ENCODE measurements at places on chromosomes 3 and 15.

DNA sequence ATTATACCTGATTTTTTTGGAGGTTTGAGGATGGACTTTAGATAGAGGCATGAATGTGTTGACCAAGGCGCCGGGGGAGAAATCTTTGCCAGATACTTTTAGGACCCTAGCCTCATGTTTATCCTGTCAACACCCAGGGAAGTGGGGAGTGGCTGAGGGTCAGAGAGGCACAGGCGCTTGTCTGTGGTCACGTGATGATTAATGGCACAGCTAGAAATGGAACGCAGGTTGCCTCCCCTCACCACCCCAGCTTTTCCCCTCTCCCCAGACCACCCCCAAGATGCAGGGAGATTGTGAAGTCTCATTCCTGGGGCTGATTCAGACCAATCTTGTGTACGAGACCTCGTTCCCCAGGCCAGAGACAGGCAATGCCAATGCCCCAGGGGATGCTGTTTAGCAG lies 218.4 kb upstream of the LINGO1 start:
- DNase-seq: no peak

DNA sequence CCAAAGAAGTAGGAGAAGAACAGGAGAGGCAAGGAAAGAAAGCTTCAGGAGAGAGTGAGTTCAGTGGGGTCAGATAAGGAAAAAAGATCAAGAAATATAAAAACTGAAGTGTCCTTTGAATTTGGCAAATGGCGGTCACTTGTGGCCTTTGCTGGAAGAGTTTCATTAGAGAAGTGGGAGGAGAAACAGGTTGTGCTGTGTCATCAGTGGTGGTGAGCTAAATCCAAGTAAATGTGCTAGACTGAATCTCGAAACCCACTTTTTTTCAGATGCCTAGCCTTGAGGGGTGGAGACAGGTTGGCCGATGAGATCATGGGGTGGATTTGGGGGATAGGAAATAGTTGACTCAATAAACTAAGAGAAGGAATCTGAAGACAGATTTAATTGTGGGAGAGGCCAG lies 43.7 kb downstream of the CHRD start:
- no peak for DNase-seq

GRCh38 chr3:10523561-10523960 lies 18.2 kb upstream of the ATP2B2 start:
- DNase-seq: no peak

DNA sequence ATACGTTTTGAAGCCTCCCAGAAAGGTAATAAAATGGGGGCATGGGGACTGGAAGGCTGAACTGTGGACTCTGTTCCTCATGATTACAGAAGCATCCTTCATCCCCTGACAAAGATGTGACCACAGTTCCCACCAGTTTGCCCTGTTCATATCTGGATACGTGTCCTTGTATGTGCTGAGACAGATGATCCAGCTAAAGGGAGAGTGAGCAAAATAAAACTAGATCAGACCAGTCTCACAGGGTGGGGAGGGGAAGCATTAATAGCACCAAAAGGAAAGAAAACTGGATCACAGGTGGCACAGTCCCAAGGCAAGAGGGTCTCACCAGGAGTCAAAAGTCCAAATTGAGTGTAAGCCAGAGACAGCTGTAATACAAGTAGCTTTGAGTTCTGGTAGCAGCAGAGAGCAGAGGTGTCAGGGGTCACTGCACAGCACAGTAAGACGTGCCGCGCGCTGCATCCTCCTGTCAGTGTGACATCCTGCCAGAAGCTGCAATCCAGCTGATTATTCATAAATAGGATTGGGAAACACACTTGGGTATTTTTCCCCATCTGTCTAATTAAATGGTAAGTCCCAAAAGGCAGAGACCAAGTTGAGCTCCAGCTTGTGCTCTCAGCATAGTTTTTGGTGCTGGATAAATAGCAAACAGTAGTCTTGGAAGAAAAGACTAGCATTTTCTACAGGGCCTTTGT lies 560.0 kb upstream of the CFAP20DC start:
- DNase-seq: no peak

GRCh38 chr3:156614642-156615511 lies 59.5 kb upstream of the TIPARP start:
- peak; percentile 34 for DNase-seq

Measured in PC-3 (cell line).